ENCODE measurements at places on chromosomes 12 and 14.

GRCh38 chr12:69927164-69927563 lies 102.1 kb downstream of the MYRFL start:
- DNase-seq: no peak

- DNase-seq: no peak
These were observed 25.3 kb downstream of the WDR20 start for GRCh38 chr14:102164965-102165364.

DNA sequence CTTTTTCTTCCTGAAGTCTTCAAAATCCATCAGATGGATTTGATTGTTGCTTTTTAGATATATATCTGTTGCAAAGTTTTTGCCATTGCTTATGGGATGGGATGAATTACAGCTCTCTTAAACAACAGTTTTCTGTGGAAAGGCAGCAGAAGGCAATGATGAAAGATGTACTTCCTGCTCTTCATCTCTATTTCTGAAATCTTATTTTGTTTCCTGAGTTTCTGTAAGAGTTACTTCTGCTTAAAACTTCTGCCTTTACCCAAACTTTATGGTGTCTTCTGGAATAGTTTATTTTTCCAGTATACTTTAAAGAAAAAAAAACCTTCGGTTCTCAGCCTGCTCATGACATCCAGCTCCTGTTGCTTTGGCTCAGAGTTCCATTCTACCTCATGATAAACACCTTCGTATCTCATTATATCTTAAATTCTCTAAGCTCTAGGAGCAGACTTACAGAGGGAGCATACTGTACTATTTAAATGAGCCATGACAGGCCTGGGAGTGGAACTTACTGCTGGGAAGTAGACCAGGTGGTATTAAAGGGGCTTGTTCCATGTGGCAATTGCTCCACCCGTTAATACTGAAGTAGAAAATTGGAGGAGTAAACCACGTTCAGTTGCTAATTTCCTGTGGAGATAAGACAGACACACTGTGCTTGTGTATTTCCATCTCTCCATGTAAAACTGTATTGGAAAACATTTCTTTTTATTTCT lies 288.4 kb downstream of the FBXL14 start:
- DNase-seq: no peak

DNA sequence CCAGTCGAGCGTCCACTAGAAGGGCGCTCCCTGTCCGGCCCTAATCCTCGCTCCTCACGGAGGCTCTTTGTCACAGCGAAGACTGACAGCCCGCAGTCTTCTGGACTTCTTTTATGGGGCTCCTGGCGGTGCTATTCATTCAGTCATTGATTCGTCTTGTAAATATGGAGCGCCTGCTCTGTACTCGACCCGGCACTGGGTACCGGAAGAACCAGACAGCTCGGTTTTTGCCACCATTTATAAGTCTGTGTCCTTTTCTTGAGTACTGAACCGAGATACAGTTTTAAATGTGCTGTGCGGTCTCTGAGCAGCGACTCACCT lies 570 bp downstream of the DMAC2L start:
- peak; percentile 57 for DNase-seq

DNA sequence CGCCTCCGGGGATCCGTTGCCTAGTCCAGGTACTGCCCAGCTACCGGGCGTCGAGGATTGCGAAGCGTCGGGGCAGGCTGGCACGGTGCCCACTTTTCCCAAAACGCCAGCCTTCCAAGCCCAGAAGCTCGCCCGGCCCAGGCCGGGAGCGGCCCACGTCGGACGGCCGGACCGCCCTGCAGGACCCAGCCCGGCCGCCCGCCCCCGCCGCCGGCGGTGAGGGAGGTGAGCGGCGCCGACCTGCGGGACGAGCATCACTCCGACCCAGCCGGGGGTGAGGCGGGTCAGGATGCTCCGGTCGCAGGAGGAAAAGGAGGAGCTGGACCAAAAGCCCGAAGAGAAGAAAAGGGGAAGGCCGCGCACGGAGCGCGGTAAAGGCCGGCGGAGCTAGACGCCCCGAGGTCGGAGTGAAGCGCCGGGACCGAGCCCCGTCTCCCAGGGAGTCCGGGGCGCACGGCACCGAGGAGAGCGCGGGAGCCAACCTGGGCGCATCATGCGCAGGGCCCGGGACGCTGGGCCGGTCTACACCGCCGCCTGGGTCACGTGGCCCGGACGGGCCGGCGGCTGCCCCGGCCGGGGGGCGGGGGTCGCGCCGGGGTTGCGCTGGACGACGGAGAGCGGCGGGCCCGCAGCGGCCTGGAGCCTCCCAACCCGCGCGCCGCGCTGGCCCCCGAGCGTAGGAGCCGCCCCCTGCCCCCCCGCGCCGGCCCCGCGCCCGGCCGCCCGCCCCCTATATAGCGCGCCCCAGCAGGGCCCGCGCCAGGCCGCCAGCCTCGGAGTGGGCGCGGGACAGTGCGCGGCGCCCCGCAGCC lies at the start of gene AQP5:
Gene AQP5 (plus strand): TSS at position 762 of the 812 bp plus-strand sequence. CDS start 146 bp downstream, outside the sequence.
- no peak for DNase-seq

- no peak for DNase-seq
These were observed 2.6 kb downstream of the BMP4 start for GRCh38 chr14:53953828-53954550.

DNA sequence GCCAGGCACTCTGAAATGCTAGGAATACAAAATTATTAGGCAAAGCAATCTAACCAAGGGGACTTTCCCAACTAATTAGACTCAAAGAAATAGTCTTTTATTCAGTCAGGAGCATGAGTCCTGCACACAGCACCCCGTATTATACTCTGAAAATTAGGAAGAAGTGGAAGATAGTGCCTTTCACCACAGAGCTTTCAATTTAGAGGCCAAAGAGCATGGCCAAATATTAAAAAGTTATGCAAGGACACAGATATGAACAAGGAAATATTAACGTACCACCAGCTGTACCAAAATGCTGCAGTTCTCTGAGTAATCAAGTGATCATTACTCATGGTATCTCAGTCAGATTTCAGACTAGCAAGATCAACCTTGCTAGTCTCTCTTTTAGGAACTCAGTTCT lies 22.6 kb upstream of the MDM2 start:
- no peak for DNase-seq

DNA sequence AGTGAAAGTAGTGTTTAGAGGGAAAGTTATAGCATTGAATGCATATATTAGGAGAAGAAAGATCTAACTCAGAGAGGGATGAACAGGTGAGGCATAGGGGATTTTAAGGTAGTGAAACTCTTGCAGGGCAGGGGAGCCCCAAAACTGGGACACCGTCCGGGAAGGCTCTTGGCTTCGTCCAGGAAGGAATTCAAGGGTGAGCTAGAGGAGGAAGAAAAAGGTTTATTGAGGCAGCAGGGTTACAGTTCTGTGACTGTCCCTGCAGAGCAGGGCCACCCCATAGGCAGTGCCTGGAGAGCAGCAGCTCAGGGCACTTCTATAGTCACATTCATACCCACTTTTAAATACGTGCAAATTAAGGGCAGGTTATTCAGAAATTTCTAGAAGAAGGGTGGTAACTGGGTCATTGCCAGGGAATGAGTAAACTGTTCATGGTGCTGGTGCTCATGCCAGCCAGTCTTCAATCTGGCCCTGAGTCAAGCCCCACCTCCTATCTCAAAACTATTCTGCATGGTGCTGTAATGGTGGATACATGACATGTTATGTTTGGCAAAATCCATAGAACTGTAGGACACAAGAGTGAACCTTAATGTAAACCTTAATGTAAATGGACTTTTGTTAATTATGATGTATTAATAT lies 1.2 kb upstream of the OAS1 start:
- DNase-seq: no peak

GRCh38 chr12:42828836-42829235 lies 239.3 kb upstream of the PRICKLE1 start:
- DNase-seq: no peak

DNA sequence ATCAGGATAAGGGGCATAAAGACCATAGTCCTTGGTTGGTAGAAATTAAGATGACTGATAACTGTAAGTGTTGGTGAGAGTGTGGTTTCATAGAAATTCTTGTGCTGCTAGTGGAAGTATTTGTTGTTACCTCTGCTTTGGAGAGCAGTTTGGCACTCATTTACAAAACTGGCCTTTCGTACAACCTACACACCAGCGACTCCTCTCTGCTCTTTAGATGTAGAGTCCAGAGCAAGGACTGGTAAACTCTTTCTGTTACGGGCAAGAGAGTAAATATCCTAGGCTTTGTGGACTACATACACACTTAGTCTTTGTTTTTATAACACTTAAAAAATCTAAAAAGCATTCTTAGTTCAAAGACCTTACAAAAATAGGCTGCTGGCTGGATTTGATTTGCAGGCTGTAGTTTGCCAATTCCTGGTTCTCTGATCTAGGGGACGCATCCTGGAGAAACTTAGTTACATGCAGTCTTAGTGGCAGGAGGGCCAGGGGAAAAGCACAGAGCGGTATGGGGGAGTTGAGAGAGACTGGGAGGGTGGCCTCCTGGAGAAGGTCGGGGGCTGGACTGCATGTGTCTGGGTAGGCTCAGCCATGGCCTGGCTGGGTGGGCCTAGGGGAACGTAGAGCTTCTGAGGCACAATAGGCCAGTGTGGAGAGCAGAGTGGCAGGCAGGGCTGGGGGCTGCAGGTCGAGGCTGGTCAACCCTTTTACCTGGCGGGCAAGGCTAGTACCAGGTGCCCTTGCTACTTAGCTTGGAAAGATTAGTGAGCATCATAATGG lies 55.3 kb upstream of the AMN start:
- no peak for DNase-seq

- peak; percentile 61 for DNase-seq
These were observed 54.2 kb downstream of the C12orf42 start for GRCh38 chr12:103441437-103442181.

GRCh38 chr14:42429401-42429800 lies 822.7 kb downstream of the LRFN5 start:
- DNase-seq: no peak

GRCh38 chr14:54610051-54610977 lies 43.4 kb downstream of the SAMD4A start:
- DNase-seq: no peak

DNA sequence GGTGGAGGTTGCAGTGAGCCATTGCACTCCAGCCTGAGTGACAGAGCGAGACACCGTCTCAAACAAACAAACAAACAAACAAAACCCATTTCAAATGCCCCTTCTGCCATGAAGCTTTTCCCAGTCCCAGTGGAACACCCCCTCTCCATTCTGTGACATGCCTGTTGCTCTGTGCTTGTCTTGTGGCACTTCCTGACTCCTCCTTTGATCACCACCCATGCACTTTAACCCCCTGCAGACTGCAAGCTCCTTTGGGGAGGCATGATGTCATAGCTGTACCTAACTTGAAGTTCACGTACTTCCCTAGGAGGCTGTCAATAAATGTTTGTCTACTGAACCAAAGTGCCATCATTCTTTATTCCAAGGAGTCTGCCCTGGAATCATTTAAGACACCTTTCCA lies 64.7 kb downstream of the TMCC3 start:
- no peak for DNase-seq

GRCh38 chr12:124605150-124605882 lies 37.9 kb upstream of the NCOR2 start:
- DNase-seq: no peak

DNA sequence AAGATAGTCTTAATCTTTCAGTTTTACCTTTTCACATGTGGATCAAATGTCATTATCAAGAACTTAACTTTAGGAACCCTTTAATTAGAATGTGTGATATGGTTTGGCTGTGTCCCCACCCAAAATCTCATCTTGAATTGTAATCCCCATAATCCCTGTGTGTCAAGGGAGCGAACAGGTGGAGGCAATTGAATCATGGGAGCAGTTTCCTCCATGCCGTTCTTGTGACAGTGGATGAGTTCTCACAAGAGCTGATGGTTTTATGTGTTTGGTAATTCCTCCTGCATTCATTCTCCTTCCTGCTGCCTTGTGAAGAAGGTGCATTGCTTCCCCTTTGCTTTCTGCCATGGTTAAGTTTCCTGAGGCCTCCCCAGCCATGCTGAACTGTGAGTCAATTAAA lies 160.6 kb downstream of the MON2 start:
- DNase-seq: no peak

GRCh38 chr14:21096438-21096837 lies 2.0 kb downstream of the ZNF219 start:
- no peak for DNase-seq

DNA sequence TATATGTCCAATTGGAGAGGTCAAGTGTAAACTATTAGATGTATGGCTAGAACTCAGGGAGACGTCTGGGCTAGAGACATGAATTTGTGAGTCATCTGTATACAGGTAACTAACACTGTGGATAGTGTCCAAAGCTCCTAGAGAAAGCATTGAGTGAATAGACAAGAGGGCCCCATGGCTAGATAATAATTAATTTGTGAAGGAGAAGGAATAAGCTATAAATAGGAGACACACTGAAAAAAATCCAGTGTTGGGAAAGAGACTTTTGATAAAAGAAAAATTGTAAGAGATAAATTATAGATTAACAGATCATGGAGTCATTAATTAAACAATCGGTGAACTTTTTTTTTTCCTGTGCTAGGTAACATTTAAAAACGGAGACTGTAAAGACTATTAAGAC lies 326.6 kb upstream of the PRICKLE1 start:
- no peak for DNase-seq

GRCh38 chr12:15336768-15337553 lies 14.7 kb downstream of the PTPRO start:
- DNase-seq: no peak

DNA sequence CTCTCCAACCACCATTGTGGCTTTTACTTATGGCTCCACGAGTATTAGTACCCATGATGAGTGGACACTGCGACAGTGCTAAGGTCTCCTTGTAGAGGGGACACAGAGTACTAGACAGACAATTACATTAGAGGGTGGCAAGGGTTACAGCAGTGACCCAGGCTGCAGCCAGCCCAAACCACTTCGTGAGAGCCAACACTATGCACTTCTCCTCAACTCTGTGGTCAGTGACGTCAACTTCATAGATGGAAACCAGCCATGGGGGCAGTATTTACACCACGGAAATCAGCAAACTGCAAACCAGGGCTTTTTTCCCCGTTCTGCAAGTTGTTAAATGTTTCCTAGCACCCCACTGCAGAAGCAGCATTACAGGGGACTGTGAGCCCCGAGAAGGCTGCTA lies 61.6 kb upstream of the ZFP36L1 start:
- DNase-seq: no peak

- peak; percentile 67 for DNase-seq
These were observed 1.7 kb upstream of the SELPLG start for GRCh38 chr12:108635201-108635996.

DNA sequence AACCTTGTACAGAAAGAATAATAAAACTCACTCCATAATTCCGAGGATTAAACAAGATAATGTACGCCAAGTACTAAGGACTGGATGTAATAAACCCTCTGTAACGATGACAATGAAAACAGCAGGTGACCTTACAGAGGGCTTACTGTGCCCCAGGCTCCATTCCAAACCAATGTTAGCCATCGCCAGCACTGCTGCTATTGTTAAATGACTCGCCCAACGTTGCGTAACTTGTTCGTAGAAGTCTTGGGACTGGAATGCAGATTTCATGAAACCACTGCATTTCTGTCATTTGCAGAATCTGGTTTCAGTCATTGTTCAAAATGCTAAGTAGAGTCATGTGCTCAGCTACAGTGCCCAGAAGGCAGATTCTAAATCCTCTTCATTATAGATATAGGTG lies 728 bp upstream of the STON2 start:
- peak; percentile 25 for DNase-seq

- DNase-seq: peak; percentile 31
These were observed 213.1 kb downstream of the CHST11 start for GRCh38 chr12:104669851-104670337.

GRCh38 chr14:71658261-71658860 lies 273.9 kb upstream of the RGS6 start:
- DNase-seq: no peak

GRCh38 chr14:98137131-98138025 lies 1134.6 kb downstream of the BCL11B start:
- peak; percentile 38 for DNase-seq
